ENCODE measurements at places on chromosomes 2 and 18.

GRCh38 chr18:50518787-50519546 is 40.9 kb upstream of the MAPK4 start:
- DNase-seq, result no peak

DNA sequence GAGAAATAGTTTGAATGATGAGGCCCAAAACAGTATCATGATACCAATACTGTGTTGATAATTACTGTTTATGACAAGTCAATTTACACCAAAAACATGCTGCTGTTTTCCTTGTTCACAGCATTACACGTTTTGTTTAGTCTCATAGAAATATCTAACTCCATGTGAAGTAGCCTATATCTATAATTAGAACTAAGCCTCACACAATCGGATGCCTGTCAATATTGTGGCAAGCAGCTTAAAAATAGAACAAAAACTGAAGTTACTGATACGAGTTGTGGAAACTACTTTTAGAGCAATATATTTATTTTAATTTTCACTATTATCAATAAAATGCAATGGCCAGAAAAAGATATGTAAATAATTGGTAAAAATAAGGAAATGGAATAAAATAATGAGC is 470.8 kb downstream of the ZEB2 start:
- no peak for DNase-seq

DNA sequence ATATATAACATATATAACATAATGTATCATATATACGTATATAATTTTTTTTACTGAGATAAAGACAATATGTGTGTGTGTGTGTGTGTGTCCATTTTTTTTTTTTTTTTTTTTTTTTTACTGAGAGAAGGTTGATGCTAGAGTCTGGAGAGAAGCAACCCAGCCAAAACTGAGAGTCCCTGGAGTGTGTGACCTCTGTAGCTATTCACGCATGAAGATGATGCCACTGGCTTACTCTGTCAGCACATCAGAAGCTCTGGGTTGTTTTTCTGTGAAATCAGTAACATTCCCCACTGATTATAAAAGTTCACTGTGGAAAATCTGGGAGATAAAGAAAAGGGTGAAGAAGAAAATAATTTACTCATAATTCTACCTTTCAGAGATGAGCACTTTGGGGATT is 27.2 kb downstream of the CCDC195 start:
- no peak for DNase-seq

DNA sequence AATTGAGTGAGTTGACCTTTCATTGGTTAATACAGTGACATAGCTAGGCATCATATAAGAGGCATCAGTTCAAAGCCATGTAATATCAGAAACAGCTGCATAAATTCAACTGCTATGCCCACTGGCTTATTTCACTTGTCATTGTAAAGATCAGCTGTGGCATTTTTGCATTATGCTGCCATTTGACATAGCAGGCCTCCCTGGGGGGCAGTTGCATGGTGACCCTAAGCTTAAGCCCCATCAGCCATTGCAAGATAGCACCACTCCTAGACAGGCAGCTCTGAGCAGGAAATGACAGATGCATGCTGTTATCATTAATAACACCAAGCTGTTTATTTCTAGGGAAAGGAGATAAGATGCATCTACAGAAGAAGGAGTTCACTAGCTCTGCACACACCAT is 233.4 kb upstream of the CNTNAP5 start:
- no peak for DNase-seq

DNA sequence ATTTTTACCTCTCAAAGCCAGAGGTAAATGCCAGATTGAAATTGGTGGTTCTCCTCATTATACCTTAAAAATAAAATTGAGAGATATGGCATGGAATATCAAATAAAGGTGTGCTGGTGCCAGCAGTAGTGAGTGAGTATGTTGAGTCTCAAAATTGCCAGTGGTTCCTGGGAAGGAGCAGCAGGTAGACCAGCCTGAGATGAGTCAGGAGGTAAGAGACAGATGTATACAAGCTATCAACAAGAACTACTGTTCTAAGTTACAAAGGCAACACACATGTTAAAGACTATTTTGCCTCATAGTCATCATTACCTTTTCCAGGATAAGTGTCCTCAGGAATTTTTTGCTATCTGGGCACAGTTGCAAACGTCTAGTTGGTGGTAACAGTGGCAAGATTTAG is 1.3 kb upstream of the UPP2 start:
- DNase-seq, result no peak

Measured in kidney capillary endothelial cell (primary cell).